ENCODE measurements at places on chromosomes 7 and 10. TPM values are rescaled to one million over a fixed set of nuclear protein-coding genes. Genes with fewer than 3 reads are reported as not detected.

GRCh38 chr10:114442091-114442630 lies 37.9 kb upstream of the AFAP1L2 start:
- no peak overlapping the region for H3K27ac ChIP-seq
- H3K36me3 ChIP-seq, result peaks cover 70% of the 10 kb centered on the region
- no peaks in the 10 kb centered on the region for H3K4me1 ChIP-seq
- no peaks in the 10 kb centered on the region for H3K27me3 ChIP-seq
- H3K4me3 ChIP-seq, result no peak overlapping the region

Gene LRIT1
- not detected for total RNA-seq

- DNase-seq, result no peak
- H3K27me3 ChIP-seq, result no peaks in the 10 kb centered on the region
- H3K27ac ChIP-seq, result no peak overlapping the region
- H3K4me3 ChIP-seq, result no peak overlapping the region
Observed at GRCh38 chr10:132640326-132641125, 102.9 kb downstream of the INPP5A start.

DNA sequence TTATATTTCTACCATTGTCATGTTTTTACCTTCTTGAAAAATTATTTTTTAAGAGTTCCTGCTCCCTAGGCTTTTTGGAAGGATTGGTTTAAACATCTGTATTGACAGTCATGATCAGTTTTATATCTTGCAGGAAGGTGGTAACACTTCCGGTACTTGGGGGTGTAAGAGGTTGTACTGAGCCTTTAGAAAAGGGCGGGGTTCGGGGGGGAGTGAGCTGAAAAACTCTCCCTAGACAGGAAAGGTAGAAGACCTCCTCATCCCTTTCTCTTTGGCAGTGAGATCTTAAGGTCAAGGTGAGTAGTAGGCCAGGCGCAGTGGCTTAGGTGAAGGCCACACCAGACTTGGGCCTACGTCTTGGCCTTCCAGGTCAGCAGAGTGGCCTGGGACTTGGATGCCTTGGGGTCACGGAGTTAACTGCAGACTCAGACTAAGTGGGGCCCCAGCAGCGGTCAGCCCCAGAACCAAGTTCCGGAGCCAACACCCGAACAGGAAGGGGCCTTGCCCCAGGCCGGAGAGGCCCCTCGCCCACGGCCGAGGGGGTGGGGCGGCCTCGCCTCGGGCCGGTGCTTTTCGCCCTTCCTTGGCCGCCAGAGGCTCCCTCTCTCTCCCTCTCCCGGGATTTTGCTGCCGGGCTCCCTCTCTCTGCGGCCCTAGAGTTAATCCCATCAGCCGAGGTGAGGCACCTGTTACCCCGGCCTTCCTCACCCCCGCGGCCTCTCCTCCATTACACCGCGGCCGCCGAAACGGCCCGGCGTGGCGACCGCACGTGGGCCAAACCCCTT lies at the start of gene PPP1R9A:
TSS of gene PPP1R9A (plus strand) at position 569 of the 785 bp plus-strand sequence. CDS start 2,520 bp downstream, outside the sequence.
- no peak for DNase-seq
- no peaks in the 10 kb centered on the region for H3K4me1 ChIP-seq
- no peaks in the 10 kb centered on the region for H3K27me3 ChIP-seq
- H3K4me3 ChIP-seq, result peak within 1 kb of the TSS; percentile 63
- H3K36me3 ChIP-seq, result no peaks in the 10 kb centered on the region

DNA sequence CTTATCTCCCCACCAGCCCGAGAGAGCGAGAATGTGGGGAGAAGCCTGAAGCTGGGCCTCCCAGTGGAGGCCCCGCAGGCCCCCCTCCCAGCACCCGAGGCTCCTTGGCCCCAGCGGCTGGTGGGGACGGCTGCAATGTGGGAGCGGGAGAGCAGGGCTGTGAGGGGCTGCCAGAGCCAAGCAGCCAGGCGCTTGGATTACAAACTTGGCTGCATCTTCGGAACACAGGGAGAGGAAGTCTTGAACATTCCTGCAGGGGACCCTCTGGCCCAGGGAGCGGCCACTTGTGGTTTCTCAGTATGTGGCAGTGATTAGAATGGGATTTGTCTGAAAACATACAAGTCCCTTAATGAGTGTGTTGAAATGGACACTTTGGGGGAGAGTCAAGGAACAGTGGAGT lies 23.2 kb downstream of the ELN start:
- no peaks in the 10 kb centered on the region for H3K27me3 ChIP-seq
- no peaks in the 10 kb centered on the region for H3K36me3 ChIP-seq
- no peak overlapping the region for H3K4me3 ChIP-seq
- H3K27ac ChIP-seq, result no peak overlapping the region
- no peaks in the 10 kb centered on the region for H3K4me1 ChIP-seq
- DNase-seq, result no peak

DNA sequence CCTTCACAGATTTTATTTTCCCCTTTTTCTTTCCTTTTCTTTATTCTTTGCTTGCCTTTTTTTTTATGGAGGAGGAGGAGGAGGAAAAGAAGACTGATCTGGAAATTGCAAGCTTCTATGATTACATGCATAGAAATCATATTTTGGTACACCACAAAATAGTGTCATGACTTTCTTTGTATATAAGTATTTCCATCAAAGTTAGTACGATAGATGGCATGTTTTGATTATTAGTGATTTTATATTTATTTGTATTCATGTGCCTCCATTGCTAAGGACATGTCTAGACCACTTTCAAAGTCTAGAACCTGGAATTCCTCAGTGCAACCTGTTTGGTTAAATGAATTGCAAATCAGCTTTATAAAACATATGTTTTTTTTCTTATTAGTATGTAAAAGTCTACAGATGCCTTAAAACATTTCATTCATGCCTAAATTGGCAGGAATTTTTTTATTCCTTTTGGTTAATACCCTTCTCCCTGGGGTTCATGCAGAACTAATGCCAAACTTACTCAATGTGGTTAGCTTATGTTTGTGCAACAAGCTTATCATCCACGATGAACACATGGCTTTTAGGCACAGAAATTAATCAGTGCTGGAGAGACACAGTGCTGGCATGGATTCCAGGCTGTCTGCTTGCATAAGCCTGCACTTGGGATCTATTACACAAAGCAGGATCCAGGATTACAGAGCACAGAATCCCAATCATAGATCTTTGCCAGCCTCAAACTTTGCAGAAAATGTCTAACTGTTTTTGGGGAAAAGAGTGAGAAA lies 213.1 kb downstream of the CHRM2 start:
- no peak overlapping the region for H3K4me3 ChIP-seq
- no peaks in the 10 kb centered on the region for H3K27me3 ChIP-seq
- no peak overlapping the region for H3K27ac ChIP-seq
- DNase-seq, result no peak
- no peaks in the 10 kb centered on the region for H3K36me3 ChIP-seq
- H3K4me1 ChIP-seq, result no peaks in the 10 kb centered on the region

GRCh38 chr10:62582101-62582705 lies 208.0 kb downstream of the ZNF365 start:
- H3K4me1 ChIP-seq, result peaks cover 43% of the 10 kb centered on the region
- DNase-seq, result no peak
- no peaks in the 10 kb centered on the region for H3K27me3 ChIP-seq
- H3K4me3 ChIP-seq, result no peak overlapping the region
- peak overlapping the region; percentile 24 for H3K27ac ChIP-seq

GRCh38 chr7:7642081-7642480 lies 1.5 kb downstream of the UMAD1 start:
- H3K4me1 ChIP-seq, result peaks cover 24% of the 10 kb centered on the region
- no peak overlapping the region for H3K4me3 ChIP-seq
- DNase-seq, result no peak
- no peak overlapping the region for H3K27ac ChIP-seq
- no peaks in the 10 kb centered on the region for H3K36me3 ChIP-seq
- no peaks in the 10 kb centered on the region for H3K27me3 ChIP-seq

DNA sequence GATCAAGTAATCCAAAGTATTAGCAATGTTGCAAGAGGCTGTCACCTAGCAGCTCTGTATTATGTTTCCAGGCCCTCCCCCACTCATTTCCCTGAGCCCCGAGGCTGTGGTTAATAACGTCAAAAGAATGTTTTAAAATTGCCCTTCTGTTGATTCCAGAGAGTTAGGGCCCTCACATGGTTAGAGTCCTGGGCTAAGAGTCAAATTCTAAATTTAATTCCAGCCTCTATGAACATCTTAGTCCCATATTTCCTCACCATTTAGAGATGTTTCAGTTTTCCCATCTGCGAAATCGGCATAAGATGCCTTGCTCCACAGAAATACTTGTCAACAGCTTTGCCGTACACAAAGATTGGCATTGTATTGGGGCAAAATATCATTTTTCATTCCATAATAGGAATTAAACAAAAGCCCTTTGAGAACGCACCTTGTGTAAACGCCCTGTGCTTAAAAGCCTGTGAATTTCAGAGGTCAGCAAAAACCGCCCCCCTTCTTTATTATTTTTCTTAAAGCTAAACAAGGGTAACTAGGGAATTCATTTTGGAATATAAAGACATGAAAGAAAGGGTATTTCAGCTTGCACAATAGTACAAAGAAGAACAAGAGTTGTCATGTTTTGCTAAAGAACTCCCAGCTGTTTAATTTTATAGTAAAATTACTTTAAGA lies 135.8 kb downstream of the ARID5B start:
- H3K4me3 ChIP-seq, result no peak overlapping the region
- no peaks in the 10 kb centered on the region for H3K4me1 ChIP-seq
- no peaks in the 10 kb centered on the region for H3K36me3 ChIP-seq
- H3K27me3 ChIP-seq, result no peaks in the 10 kb centered on the region

- H3K36me3 ChIP-seq, result no peaks in the 10 kb centered on the region
- H3K27ac ChIP-seq, result no peak overlapping the region
- H3K4me1 ChIP-seq, result no peaks in the 10 kb centered on the region
- peak; percentile 45 for DNase-seq
- no peaks in the 10 kb centered on the region for H3K27me3 ChIP-seq
Observed at GRCh38 chr10:93541402-93542357, 24.8 kb upstream of the FFAR4 start.

GRCh38 chr10:62545160-62546066 lies 171.2 kb downstream of the ZNF365 start:
- no peaks in the 10 kb centered on the region for H3K4me1 ChIP-seq
- peak overlapping the region; percentile 60 for H3K27ac ChIP-seq
- DNase-seq, result peak; percentile 51
- H3K27me3 ChIP-seq, result no peaks in the 10 kb centered on the region
- H3K36me3 ChIP-seq, result no peaks in the 10 kb centered on the region

Gene PLPP4
- not detected for total RNA-seq

GRCh38 chr10:109926825-109927224 lies 3.5 kb upstream of the XPNPEP1 start:
- peaks cover 35% of the 10 kb centered on the region for H3K4me1 ChIP-seq
- H3K27me3 ChIP-seq, result no peaks in the 10 kb centered on the region
- DNase-seq, result no peak
- no peak overlapping the region for H3K27ac ChIP-seq

Gene FAM24B
- 2.8 TPM for total RNA-seq

Gene PNLIPRP2
- 4.1 TPM for total RNA-seq

GRCh38 chr7:50696810-50697582 lies 85.7 kb downstream of the GRB10 start:
- no peak overlapping the region for H3K4me3 ChIP-seq
- no peak for DNase-seq

Gene TMEM184A
- not detected for total RNA-seq

Gene NPC1L1
- 0.39 TPM for total RNA-seq

DNA sequence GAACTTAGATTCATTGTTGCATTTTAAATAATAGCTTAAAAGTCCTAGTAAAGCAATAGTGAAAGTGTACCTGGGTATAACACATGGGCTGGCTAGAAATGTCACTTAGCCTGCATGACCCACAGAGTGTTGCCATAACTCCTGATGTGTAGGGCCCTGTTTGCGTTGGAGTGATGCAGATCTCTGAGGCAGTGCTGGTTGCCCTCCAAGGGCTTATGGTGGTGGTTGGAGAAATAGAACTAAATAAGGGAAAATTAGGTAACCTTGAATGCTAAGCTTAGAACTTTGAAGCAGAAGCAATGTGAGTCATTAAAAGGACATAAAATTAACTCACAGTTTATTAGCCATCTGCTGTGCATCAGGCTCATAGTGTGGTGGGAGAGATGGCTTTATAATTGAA lies 105.7 kb downstream of the CCNY start:
- no peak overlapping the region for H3K4me3 ChIP-seq
- peaks cover 19% of the 10 kb centered on the region for H3K4me1 ChIP-seq
- H3K27me3 ChIP-seq, result no peaks in the 10 kb centered on the region
- H3K27ac ChIP-seq, result no peak overlapping the region
- H3K36me3 ChIP-seq, result no peaks in the 10 kb centered on the region

Gene UPK3BL1
- total RNA-seq, result 39.5 TPM

- no peaks in the 10 kb centered on the region for H3K36me3 ChIP-seq
- DNase-seq, result no peak
- H3K4me3 ChIP-seq, result no peak overlapping the region
- no peaks in the 10 kb centered on the region for H3K4me1 ChIP-seq
- H3K27me3 ChIP-seq, result no peaks in the 10 kb centered on the region
Observed at GRCh38 chr7:132373041-132373440, 203.2 kb downstream of the PLXNA4 start.

Gene WEE2
- total RNA-seq, result not detected

Gene C10orf67
- 0.44 TPM for total RNA-seq

All from tibial nerve (tissue), 4 donors.